ENCODE measurements at places on chromosomes 7 and 10.
A peak's percentile ranks its signal among the peaks of the same experiment; 100 is the strongest.

- no peak for DNase-seq
These were observed 4.4 kb upstream of the RAMP3 start for GRCh38 chr7:45153233-45153632.

GRCh38 chr10:86946213-86947155 is 10.9 kb downstream of the MMRN2 start:
- DNase-seq = no peak

DNA sequence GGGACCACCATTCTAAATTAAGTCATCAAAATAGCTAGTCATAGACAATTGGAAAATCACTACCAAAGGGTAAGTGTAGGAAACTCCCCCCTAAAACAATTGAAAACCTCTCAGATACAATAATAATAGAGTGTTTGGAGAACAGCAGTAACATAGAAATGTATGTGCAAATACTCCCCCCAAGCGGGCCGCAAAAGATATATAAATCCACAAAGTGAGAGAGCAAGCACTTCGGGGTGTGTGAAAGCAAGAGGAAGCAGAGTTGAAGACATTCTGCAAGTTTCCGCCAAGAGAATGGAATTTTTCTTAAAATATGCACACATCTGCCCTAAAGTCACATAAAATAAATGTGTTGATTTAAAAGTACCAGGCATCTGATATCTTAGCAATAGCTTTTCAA is 33.3 kb downstream of the CHCHD3 start:
- DNase-seq = no peak

GRCh38 chr10:13938950-13939349 is 352.2 kb downstream of the PRPF18 start:
- no peak for DNase-seq

- no peak for DNase-seq
These were observed 27.4 kb upstream of the ATRNL1 start for GRCh38 chr10:115065801-115066200.

- DNase-seq = no peak
These were observed 63.1 kb downstream of the PWWP2B start for GRCh38 chr10:132460071-132460470.

DNA sequence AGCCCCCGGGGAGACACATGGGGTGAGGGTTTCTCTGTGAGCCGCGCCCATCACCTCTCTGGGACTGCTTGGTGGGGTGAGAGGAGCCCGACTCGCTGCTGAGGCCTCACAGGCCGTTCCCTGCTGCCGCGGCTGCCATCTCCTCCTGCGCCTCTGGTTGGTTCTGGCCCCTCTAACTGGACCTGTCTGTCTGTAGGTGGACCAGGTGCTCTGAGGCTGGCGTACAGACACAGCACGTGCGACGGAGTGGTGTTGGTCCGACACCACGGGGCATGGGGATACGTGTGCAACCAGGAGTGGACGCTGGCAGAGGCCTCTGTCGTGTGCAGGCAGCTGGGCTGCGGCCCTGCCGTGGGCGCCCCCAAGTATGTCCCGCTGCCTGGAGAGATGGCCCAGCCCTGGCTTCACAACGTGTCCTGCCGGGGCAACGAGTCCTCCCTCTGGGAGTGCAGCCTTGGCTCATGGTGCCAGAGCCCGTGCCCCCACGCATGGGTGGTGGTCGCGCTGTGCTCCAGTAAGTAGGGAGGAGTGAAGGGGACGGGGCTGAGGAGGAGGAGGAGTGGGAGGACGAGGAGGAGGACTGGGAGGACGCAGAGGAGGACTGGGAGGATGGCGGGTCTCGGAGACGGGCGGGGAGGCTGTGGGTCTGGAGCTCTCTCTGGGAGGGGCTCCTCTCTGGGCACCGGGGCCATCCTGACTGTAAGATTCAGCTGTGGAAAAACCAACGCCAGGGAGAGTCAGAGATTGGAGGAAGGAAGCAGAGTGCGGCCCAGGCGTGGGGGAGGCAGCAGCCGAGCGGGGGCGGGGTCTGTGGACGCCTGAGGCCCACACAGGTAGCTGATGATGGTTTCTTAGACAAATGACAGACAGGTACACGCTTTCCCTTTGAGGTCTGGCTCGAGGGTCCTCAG is 2.6 kb downstream of the SCART1 start:
- DNase-seq = peak; percentile 1

GRCh38 chr10:44178281-44178680 is 206.6 kb downstream of the CXCL12 start:
- DNase-seq = no peak

GRCh38 chr10:29533696-29534285 is 101.0 kb downstream of the SVIL start:
- DNase-seq = no peak

DNA sequence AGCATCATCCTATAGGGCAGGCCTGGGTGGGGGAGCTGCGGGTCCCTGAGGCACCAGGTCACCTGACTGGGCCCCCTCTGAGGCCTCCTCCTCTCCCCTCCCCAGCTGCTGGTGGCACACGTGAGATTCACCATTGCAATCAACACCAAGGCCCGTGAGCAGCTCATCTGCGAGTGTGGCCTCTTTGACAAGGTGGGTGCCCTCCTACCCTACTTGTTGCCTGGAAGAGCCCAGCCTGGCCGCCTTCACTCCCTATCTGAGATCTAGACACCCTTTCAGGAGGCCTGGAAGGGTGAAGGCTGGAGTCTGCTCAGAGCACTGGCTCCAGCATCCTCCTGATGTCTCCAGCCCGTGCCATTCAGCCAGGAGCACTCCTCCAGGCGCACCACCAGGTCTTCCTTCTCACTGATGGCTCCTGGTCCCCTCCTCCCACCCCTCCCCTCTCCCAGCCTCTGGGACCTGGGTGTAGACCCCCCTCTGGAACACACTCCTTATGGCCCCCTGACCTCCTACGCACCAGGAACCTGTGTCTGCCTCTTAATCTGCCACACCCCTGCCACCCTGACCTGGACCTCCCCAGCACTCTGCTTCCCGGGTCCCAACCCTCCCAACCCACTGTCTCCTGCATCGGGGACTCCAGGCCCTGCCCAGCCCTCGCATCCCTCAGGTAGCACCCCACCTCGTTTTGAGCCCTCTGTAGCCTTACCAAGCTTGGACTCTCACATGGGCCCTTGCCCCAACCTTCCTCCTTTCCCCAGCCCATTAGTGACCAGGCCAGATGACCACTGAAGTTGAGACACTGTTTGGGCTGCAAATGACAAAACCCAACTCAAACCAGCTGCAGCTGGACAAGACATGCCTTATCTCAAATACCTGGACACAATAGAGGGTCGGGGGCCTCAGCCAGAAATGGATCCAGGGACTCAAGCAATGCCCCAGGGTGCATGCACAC is 67.5 kb downstream of the ALOX5 start:
- DNase-seq = no peak

GRCh38 chr10:44857363-44858016 is 53.6 kb upstream of the TMEM72 start:
- DNase-seq = peak; percentile 35

DNA sequence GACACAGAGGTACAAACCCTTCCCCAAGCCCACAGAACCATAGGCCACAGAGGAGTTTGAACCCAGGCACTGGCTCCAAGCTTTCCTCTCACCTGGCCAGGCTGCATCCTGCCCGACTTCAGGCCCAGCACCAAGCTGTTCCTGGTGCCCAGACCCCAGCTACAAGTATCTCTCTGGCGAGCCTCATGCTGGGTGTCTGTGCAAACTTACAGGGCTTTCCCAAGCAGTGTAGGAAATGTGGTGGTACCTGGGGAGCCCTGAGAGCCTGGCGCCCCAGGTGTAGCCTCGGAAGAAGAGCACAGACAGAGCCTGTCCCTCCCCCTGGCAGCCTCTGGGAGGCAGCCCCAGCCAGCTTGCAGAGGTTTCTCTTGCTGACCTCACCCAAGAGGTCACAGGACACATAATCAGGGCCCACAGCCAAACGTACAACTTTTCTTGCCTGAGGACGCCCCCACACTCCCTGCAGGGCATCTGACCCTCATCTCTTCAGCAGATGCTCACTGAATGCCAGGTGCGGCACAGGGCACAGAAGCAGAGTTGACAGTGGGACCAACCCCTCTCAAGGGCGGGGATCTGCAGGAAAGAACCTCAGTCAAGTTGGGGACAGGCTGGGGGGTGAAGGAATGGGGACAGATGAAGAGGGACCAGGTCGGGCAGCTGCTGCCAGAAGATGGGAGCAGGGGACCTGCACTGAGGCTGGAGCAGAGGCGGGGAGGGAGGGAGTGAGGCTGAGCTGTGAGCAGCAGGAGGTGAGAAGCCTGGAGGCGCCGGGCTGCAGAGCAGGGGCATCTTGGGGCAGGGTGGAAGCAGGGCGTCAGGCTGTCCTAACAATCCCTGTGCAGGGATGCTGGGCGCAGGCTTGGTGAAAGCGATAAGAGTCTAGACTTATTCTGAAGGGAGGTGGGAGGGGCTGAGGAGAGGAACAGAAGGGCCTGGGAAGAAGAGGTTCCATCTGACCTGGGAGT is 16.3 kb upstream of the MYL7 start:
- no peak for DNase-seq
